ENCODE measurements at places on chromosomes 3 and 15.

- no peak for DNase-seq
Observed at GRCh38 chr3:146156666-146157314, 4.2 kb downstream of the PLOD2 start.

DNA sequence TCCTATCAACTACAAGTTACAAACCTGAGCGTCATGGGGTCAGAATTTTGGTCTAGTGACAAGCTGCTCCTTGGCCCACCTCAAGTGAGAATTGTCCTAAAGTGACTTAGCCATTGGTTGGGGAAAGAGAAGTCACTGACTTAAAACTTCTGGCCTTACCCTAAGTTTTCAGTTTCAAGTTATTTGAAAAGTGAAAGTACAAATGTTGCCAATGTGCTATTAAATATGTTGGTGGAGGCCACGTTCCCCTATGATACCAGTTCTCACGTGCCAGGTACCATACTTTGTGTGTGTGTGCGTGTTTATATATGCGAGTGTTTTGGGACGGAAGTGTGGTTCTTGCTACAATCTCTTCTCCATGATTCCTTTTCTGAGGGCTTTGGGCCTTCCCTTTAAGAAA, 22.6 kb upstream of the RASGRP1 start:
- no peak for DNase-seq

- no peak for DNase-seq
Observed at GRCh38 chr3:152706991-152707713, 127.8 kb upstream of the P2RY1 start.

- DNase-seq, result peak; percentile 48
Observed at GRCh38 chr3:57227930-57228751, 612 bp downstream of the APPL1 start.

DNA sequence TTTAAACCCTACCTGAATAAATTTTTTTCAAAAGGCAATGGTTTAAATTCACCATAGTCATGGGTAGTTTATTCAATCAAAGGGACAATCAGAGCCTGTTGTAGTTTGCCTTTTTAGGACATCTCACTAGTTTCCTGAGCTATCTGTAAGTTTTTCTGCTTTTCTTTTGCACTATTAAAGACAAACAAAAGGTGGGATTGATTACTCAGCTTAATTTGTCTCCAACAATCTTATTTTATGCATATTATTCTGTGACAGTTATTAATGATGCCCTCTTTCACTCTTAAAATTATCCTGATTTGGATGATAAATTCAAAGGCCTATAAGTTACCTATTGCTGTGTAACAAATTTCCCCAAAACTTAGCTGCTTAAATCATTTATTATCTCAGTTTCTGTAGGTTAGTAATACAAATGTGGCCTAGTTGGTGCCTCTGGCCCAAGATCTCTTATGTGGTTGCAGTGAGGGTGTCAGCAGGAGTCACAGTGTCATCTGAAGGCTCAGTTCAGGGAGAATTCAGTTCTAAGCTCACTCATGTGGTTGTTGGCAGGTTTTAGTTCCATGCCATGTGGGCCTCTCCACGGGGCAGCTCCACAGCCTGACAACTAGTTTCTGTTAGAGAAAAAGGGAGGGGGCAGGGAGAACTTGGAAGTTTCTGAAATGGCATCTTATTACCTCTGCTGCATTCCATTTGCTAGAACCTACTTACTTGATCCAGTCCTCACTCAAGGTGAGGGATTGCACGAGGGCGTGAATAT, 16.0 kb downstream of the ARMC8 start:
- DNase-seq, result no peak

GRCh38 chr3:124014366-124014942, 22.5 kb upstream of the ROPN1 start:
- no peak for DNase-seq

- no peak for DNase-seq
Observed at GRCh38 chr3:115423170-115423569, 200.1 kb upstream of the GAP43 start.
